ENCODE measurements at places on chromosomes 2 and 18. TPM values are rescaled to one million over a fixed set of nuclear protein-coding genes. Genes with fewer than 3 reads are reported as not detected.

GALNT5 gene
- 0.33 TPM for total RNA-seq

TRAPPC12 gene
- total RNA-seq: 41.8 TPM

KIAA2012 gene
- total RNA-seq: 0.19 TPM

IGFBP2 gene
- total RNA-seq: 189 TPM

OBSL1 gene
- 9.6 TPM for total RNA-seq

UGT1A3 gene
- total RNA-seq: not detected

ANKAR gene
- 10.0 TPM for total RNA-seq

IL1B gene
- total RNA-seq: 3.4 TPM

CD28 gene
- total RNA-seq: 42.8 TPM

RBMS1 gene
- 39.8 TPM for total RNA-seq

NBEAL1 gene
- total RNA-seq: 6.2 TPM

DYNAP gene
- 0.09 TPM for total RNA-seq

GATA6 gene
- total RNA-seq: 0.47 TPM

DNA sequence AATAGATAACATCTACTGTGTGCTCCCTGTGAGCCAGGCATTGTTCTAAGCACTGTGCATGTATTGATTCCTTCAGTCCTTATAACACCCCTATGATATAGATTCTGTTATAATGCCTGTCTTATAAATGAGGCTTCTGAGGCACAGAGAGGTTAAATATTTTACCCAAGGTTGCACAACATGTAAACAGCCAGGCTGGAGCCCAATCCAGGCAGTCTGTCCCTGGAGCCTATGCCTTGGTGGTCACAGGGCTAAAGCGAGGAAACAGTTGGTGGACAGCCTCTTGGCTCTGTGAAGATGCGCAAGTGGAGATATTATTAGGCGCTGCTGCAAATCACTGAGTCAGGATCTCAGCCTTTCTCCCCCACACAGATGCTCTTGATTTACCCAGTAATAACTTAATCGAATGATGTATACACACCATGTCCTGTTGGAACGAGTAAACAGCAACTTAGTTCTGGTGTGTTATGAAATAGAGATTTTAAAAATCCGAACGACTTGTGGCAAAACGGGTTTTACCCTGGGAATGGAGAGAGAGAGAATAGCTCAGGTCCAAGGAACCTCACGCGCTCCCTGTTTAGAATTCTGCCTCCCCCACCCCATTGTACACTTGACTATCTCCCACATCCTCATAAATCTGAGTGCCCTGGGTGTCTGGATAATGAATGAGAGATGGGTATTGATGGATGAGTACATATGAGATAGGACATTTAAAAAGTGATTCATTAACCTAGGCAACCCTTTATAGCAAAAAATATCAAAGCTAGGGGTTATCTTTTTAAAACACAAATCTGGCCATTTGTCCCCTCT, 231.9 kb downstream of the BCL2 start:
- H3K4me1 ChIP-seq: no peaks in the 10 kb centered on the region
- no peak for DNase-seq
- no peaks in the 10 kb centered on the region for H3K27me3 ChIP-seq

GRCh38 chr18:26422472-26423162, 125.7 kb downstream of the KCTD1 start:
- H3K27me3 ChIP-seq: no peaks in the 10 kb centered on the region
- no peak overlapping the region for H3K27ac ChIP-seq
- no peaks in the 10 kb centered on the region for H3K4me1 ChIP-seq
- no peak overlapping the region for H3K4me3 ChIP-seq
- no peak for DNase-seq

GRCh38 chr2:118044103-118044716, 30.3 kb upstream of the CCDC93 start:
- no peaks in the 10 kb centered on the region for H3K4me1 ChIP-seq
- DNase-seq: no peak
- H3K36me3 ChIP-seq: no peaks in the 10 kb centered on the region
- H3K27ac ChIP-seq: no peak overlapping the region
- peaks cover 5% of the 10 kb centered on the region for H3K27me3 ChIP-seq

GRCh38 chr2:172081221-172082022, 3.9 kb upstream of the DLX1 start:
- no peak for DNase-seq
- no peak overlapping the region for H3K4me3 ChIP-seq
- peaks cover 6% of the 10 kb centered on the region for H3K4me1 ChIP-seq
- no peaks in the 10 kb centered on the region for H3K36me3 ChIP-seq

DNA sequence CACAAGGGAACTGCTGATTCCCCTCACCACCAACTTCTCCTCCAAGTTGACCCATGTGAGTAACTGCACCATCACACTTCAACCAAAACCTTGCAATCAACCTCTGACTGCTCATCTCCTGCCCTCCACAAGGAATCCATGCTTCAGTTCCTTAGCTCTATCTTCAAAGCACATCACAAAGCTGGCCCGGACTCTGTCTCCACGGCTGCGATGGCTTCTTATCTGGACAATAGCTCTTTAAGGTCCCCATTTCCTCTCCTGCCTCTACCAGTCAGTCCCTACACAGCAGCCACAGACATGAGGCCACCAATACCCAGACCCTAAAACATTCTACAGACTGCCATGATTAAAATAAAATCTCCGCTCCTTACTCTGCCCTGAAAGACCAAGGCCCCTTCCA, 25.7 kb downstream of the MBOAT2 start:
- no peak overlapping the region for H3K4me3 ChIP-seq
- H3K27ac ChIP-seq: no peak overlapping the region
- H3K4me1 ChIP-seq: no peaks in the 10 kb centered on the region
- H3K27me3 ChIP-seq: no peaks in the 10 kb centered on the region

- no peak overlapping the region for H3K4me3 ChIP-seq
- no peak overlapping the region for H3K27ac ChIP-seq
- peaks cover 3% of the 10 kb centered on the region for H3K36me3 ChIP-seq
- peaks cover 72% of the 10 kb centered on the region for H3K4me1 ChIP-seq
- no peak for DNase-seq
Measured at GRCh38 chr18:13448335-13448795, 229.8 kb downstream of the LDLRAD4 start.

DNA sequence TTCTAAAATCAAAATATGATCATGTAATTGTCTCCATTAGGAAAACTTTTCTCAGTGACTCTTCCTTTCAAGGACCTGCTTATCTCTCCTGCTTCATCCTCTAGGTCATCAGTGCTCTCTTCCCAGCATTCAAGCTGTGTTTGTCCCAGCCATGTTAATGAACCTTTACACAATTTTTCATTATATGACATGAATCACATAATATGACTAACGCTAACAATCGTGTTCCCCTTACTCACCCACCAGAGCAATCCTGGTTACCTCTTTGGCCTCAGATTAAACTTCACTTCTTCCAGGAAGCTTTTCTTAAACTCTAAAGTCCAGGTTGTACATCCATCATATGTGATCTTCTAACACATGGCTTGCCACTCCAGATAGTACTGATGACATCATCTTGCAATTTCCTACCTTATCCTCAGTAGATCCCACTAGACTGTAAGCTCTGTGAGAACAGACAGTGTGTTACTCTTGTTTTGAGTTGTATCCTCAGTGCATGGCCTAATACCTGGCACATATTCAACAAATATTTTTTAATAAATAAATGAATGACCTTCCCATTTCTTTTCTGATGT, 882.9 kb upstream of the ZEB2 start:
- no peak overlapping the region for H3K4me3 ChIP-seq
- no peaks in the 10 kb centered on the region for H3K4me1 ChIP-seq
- DNase-seq: no peak
- H3K27ac ChIP-seq: no peak overlapping the region
- no peaks in the 10 kb centered on the region for H3K27me3 ChIP-seq
- no peaks in the 10 kb centered on the region for H3K36me3 ChIP-seq

- peaks cover 16% of the 10 kb centered on the region for H3K36me3 ChIP-seq
- H3K27ac ChIP-seq: no peak overlapping the region
- no peaks in the 10 kb centered on the region for H3K27me3 ChIP-seq
- DNase-seq: no peak
Measured at GRCh38 chr2:10120877-10121574, 1.5 kb upstream of the RRM2 start.

DNA sequence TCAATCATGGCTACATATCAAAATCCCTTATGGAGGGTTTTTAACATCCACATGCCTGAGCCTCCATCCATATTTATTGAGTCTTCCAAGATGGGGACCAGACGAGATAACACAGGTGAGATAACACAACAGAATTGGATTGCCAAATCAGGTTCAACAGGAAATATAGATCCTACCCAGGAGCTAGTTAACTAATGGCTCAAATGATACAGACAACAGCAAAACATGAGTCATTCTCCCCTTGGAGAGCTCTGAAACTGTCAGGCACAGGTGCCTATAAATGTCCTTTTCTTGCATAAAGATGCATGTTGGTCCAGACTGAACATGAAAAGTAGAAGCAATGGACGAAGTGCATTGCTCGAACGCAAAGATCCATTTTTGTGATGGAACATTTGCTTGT, 202.2 kb downstream of the CDH20 start:
- H3K27ac ChIP-seq: no peak overlapping the region
- no peak for DNase-seq
- H3K4me1 ChIP-seq: no peaks in the 10 kb centered on the region
- no peaks in the 10 kb centered on the region for H3K27me3 ChIP-seq
- no peak overlapping the region for H3K4me3 ChIP-seq

- H3K36me3 ChIP-seq: no peaks in the 10 kb centered on the region
- no peak overlapping the region for H3K4me3 ChIP-seq
- no peaks in the 10 kb centered on the region for H3K4me1 ChIP-seq
- no peaks in the 10 kb centered on the region for H3K27me3 ChIP-seq
- no peak for DNase-seq
Measured at GRCh38 chr2:154233231-154233630, 361.5 kb downstream of the GALNT13 start.

GRCh38 chr2:175523001-175523400, 341.5 kb upstream of the ATP5MC3 start:
- DNase-seq: no peak
- no peaks in the 10 kb centered on the region for H3K4me1 ChIP-seq
- H3K27ac ChIP-seq: no peak overlapping the region
- H3K36me3 ChIP-seq: no peaks in the 10 kb centered on the region
- H3K4me3 ChIP-seq: no peak overlapping the region

- H3K27me3 ChIP-seq: no peaks in the 10 kb centered on the region
- H3K4me3 ChIP-seq: no peak overlapping the region
- H3K27ac ChIP-seq: no peak overlapping the region
- DNase-seq: no peak
Measured at GRCh38 chr2:169569948-169570347, 3.7 kb downstream of the FASTKD1 start.

DNA sequence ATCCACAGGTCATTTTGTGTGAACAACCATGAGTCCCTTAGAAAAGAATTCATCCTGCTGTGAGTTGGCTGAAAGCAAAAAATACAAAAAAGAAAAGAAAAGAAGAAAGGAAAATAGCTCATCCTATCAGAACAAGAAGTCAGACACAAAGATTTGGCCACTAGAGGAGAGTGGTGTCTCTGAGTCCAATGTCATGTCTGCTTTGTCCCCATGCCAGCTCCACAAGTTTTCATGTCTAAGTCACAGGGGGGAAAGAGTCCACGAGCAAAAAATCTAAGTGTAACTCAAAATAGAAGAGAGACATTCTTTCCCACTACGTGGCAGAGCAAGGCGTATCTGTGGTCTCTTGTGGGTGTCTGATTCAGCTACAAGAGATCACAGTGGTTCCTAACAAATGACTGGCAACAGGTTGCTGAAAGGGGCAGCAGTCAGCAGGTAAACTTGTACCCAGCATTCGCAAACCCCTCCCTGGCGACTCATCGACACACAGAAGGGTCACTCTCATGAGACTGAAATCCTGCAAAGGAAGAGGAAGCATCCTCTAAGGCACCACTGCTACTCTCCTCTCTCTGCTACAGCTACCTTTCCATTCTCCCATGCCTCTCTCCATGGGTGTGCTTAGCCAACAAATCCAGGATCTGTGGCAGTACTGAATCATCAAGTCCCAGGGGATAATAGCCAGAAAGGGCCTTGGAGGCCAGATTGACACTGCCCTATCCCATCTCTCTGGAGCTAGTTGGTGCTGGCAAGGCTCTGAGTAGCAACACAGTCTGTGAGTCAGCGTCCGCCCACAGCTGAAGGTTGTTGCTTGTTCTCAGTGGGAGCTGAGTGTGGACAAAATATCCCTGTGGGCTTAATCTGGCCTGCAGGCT, 123.0 kb upstream of the SLC39A10 start:
- peak overlapping the region; percentile 64 for H3K27ac ChIP-seq
- no peaks in the 10 kb centered on the region for H3K27me3 ChIP-seq
- peaks cover 32% of the 10 kb centered on the region for H3K4me1 ChIP-seq
- no peak for DNase-seq

DNA sequence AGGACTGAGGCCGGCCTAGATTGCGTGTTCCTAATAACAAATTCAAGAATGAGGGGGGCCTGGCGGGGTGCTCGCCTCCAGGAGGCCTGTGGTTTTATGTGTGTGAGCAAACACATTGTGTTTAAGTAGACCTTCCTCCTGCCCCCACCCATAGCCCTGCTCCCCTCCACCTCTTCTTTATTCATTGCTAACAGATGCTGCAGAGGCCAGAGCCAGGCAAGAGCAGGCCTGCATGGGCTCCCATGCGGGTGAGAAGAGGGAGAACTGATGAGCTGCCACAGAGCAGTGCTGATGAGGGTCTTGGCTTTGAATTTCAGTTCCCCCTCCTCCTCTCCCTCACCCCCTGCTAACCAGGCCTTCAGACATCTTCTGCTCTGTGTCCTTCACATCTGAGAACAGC, 154.6 kb downstream of the OSR1 start:
- no peaks in the 10 kb centered on the region for H3K36me3 ChIP-seq
- H3K4me1 ChIP-seq: no peaks in the 10 kb centered on the region
- H3K27me3 ChIP-seq: no peaks in the 10 kb centered on the region
- no peak overlapping the region for H3K4me3 ChIP-seq
- no peak for DNase-seq

GRCh38 chr2:37615804-37616676, 55.4 kb downstream of the CDC42EP3 start:
- no peaks in the 10 kb centered on the region for H3K36me3 ChIP-seq
- no peak overlapping the region for H3K4me3 ChIP-seq
- peaks cover 13% of the 10 kb centered on the region for H3K4me1 ChIP-seq

DNA sequence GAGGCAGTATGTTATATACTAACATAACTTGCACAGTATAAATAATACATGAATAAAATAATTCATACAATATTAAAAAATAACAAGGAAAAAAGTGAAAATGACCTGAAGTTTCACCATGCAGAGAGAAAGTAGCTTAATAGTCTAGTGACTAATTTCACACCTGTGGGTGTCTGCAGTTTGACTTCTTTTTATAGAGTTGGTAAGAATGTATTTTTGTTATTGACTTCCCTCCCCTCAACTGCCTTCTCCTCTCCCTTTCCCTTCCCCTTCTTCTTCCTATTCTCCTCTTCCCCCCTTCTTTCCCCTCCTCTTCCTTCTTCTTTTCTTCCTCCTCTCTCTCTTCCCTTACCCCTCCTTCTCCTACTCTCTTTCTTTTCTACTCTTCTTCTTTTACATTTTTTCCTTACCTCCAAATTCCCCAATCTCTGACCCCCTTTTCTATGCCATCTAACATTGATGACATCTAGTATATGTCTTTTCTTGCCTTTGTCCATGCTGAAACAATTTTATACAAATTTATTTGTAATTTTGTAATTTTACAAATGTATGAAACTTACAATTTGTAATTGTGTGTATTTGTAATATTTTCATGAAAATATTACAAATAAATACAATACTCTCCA, 3.1 kb downstream of the DNAH6 start:
- no peak overlapping the region for H3K27ac ChIP-seq
- no peaks in the 10 kb centered on the region for H3K27me3 ChIP-seq
- DNase-seq: no peak
- no peak overlapping the region for H3K4me3 ChIP-seq
- no peaks in the 10 kb centered on the region for H3K4me1 ChIP-seq
- H3K36me3 ChIP-seq: no peaks in the 10 kb centered on the region

- no peaks in the 10 kb centered on the region for H3K36me3 ChIP-seq
- H3K4me3 ChIP-seq: no peak overlapping the region
- no peaks in the 10 kb centered on the region for H3K4me1 ChIP-seq
- no peaks in the 10 kb centered on the region for H3K27me3 ChIP-seq
- H3K27ac ChIP-seq: no peak overlapping the region
Measured at GRCh38 chr18:28690836-28691495, 514.0 kb upstream of the CDH2 start.
